ENCODE measurements at places on chromosomes 3 and 15.
A peak's percentile ranks its signal among the peaks of the same experiment; 100 is the strongest.

- DNase-seq = no peak
Measured at GRCh38 chr3:193313061-193313958, 65.2 kb downstream of the ATP13A5 start.

GRCh38 chr15:40011303-40011702, 27.7 kb downstream of the SRP14 start:
- no peak for DNase-seq

GRCh38 chr3:110881069-110881468, 190.5 kb upstream of the NECTIN3 start:
- DNase-seq = no peak

GRCh38 chr3:127488740-127489139, 101.8 kb downstream of the TPRA1 start:
- no peak for DNase-seq

- no peak for DNase-seq
Measured at GRCh38 chr3:133206921-133207320, 168.7 kb downstream of the TMEM108 start.

DNA sequence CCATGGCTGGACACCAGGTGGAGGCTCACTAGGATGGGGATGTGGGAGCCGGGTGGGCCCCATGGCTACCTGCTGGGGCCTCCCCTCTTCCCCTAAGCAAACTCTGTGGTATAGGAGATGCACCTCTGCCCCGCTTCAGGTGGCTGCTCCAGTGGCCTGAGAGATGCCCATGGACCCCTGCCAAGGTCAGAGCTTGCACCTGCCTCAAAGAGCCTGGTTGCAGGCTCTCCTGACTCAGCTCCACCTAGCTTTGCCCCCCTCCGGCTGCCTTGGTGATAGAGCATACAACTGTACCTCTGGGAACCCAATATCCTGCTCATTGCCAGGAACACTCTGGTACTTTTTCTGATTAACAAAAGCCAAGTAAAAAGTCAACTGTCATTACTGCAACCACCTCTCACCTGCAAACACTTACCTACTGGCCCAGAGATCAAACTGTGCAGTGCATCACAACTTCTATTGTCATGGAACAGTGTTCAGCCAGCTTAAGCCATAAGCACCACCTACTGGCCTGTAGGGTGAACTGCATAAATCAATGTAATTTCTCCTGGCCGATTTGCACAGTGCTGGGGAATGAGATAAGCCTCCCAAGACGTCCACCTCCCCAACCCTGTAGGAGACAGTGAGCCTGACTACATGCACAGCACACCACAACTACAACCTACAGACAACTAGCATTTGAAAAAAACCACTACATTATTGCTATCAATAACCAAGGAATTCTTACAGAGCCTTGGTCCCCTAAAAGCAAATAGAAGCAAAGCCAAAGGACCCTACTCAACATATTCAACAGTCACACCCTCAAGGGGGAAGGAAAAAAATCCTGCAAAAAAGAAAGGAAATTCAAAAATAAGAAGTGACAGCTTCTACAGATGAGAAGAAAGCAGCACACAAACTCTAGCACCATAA, 352.4 kb upstream of the ARHGEF26 start:
- peak; percentile 27 for DNase-seq

- no peak for DNase-seq
Measured at GRCh38 chr3:146834917-146835316, 229.8 kb upstream of the PLSCR5 start.

DNA sequence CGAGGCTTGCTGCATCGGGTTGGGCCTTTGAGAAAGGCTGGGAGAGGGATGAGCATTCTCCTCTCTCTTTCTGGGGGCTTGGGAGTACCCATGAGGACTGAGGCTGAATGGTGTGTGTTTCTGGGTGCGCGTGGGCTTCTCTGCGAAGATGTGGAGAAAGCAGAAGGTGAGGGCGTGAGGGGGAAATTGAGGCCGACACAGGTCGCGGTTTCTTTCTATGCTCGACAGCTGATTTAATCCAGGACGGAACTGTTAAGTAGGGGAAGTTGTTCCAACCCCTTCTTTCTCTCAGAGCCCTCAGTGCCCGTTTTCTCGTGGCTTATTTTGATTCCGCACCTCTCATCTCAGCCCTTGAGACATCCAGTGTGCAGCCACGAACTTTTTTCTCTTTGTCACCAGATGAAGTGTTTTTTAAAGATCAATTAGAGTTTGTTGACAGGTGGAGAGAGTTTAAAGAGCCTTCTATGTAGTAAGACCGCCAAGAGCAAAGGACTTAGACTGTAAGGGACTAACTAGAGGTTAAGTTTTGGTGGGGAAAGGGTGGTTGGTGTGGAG, 711 bp downstream of the STARD9 start:
- DNase-seq = peak; percentile 29

DNA sequence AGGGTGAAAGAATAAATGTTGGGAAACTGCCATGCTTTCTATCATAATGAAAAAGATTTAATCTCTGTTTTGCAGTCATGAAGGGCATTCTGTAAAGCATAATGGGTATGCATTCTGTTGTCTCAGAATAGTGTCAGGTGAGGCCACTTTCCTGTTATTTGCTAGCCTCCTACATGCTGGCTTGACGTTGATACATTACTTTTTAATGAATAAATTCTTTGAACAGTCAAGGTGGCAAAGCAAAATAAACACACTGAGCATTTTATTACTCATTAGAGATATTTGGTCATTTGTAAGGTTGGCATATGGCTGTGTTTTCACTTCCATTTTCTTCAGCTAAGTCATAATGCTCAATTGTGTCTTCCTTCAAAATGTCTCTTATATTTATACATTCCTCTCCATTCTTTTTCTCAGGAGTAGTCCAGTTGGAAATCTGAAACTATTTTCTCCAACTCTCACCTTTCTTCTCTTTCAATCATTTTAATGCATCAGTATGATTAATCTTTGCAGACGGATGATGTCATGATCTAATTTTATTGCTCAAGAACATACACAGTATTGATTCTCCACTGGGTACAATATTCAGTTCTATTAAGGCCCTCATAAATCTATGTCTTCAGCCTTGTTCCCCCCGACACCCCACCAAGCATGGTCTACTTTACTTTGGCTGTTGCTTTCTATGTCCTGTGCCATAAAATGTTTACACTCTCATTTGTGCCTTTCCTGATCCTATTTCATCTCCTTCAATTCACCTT, 290.7 kb downstream of the GBE1 start:
- no peak for DNase-seq

GRCh38 chr3:194421-194820, 2.1 kb upstream of the CHL1 start:
- DNase-seq = no peak

DNA sequence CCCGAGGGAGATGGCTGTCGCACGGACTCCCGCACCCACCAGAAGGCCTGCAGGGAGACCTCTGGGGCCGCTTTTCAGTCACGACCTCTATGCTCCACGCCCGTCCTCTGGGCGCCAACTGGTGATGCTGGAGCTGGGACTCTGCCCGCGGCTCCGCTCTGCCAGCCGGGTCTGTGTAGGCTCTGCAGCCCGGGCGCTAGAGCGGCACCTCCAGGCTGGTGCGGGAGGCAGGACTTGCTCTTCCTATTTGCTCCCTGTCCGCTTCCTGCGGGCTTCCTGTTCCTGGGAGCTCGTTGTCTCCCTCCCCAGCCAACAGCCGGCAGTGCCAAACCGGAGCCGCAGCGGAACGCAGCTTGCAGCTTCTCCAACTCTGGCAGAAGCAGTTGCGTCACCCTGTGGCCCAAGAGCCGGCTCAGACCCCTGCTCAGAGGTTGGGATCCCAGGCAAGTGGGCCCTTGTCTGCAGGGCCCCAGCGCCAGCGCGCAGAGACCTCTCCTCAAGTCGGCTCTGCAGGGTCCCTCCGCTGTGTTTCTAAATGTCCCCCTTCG, 285.9 kb downstream of the XXYLT1 start:
- no peak for DNase-seq

- no peak for DNase-seq
Measured at GRCh38 chr3:174089592-174089991, 692.0 kb downstream of the NLGN1 start.

DNA sequence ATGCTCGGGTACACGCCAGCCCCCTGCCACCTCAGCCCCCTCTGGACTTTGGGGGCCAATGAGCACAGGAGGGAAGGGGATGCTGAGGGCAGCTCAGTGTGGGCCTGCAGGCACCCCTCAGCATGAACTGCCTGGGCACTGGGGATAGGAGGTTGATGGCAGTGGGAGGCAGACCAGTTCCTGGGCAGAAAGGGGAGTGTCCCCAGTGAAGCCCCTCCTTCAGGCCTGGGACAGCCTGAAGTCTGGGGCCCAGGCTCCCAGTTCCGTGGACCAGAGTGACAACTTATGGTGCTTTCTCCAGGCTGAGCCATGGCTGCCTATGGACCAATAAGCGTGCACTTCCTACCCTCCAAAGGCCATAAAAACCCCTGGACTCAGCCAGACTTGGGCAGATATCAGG, 63.3 kb upstream of the IMPG2 start:
- no peak for DNase-seq

GRCh38 chr3:29348316-29348715, 67.4 kb downstream of the RBMS3 start:
- DNase-seq = no peak

DNA sequence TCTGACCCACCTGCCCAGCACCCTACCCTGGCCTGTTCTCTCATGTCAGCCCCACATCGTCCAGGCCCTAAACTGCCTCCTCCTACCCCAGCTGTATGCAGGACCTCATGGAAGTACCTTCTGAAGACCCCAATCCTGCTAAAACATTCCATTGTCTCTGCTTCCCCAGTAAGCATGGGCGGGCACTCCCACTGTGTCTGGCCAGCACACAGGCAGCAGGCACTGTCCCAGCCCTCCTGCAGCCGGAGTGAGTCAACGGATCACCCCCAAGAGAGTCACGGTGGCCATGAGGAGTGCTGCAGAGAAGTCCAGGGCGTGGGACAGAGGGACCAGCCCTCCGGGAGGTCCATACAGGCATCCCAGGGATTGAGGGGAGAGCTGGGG, 36.4 kb upstream of the SLCO2A1 start:
- DNase-seq = no peak

GRCh38 chr3:197800379-197800778, 9.3 kb downstream of the LRCH3 start:
- no peak for DNase-seq

- no peak for DNase-seq
Measured at GRCh38 chr3:54633444-54634121, 294.3 kb downstream of the LRTM1 start.

- DNase-seq = no peak
Measured at GRCh38 chr15:38602910-38603670, 38.5 kb upstream of the RASGRP1 start.

- no peak for DNase-seq
Measured at GRCh38 chr15:93664213-93664956, 567.0 kb upstream of the MCTP2 start.

GRCh38 chr3:71436337-71436736, 147.2 kb downstream of the FOXP1 start:
- no peak for DNase-seq

- no peak for DNase-seq
Measured at GRCh38 chr3:126036056-126036549, 47.8 kb downstream of the SLC41A3 start.

DNA sequence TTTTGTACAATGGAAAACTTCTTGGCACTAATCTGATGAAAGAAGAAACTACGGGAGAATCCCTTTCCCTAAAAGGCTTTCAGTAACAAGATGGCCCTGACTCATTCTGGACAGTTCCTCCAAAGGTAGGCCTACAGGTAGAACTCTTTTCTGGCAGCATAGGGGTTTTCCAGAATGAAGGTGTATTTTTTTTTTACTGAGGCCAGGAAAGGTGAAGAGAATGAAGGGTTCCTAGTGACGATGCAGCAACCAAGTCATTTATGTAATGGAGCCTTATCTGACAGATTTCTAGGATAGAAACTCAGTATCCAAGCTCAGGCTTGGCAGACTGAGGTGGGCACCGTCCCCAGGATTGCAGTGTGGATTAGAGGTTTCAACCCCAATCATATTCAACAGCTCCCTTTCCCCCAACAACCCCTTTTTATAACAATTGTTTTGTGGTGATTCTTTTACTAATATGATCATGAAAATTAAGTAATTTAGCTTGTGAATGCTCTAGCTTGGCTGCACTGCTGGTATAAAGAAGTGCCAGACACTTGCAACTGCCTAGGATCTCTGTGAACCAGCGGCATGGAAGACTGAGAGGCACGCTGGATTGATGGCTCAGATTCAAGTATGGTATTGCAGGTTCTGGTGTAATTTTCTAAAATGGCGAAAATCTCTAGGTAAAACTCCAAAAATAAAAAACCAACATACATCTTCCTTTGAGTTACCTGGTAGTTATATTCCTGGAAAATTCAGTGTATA, 8.7 kb upstream of the TRIM69 start:
- DNase-seq = no peak

DNA sequence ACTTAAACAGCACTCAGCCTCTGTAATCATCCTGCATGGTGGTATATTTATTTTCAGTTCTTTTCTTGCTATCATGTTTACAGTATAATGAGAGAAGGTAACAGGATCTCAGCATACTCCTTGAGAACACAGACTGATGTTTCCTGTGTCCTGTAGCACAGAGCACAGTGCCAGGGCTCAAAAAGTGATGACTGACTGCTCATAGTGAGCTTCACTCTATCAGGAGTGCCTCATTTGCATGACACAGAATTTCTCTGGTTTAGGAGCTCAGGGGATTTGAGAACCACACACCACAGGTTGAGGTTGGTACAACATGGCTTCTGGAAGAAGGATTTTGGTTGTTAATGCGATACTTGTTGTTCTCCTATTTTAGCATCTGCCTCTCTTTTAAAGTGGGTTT, 68.5 kb upstream of the SLC2A2 start:
- no peak for DNase-seq

GRCh38 chr3:174767406-174767805, 91.7 kb upstream of the NAALADL2 start:
- no peak for DNase-seq

GRCh38 chr15:35312344-35312743, 227.2 kb upstream of the NANOGP8 start:
- DNase-seq = no peak

- DNase-seq = no peak
Measured at GRCh38 chr15:87212041-87212440, 1044.5 kb downstream of the NTRK3 start.

DNA sequence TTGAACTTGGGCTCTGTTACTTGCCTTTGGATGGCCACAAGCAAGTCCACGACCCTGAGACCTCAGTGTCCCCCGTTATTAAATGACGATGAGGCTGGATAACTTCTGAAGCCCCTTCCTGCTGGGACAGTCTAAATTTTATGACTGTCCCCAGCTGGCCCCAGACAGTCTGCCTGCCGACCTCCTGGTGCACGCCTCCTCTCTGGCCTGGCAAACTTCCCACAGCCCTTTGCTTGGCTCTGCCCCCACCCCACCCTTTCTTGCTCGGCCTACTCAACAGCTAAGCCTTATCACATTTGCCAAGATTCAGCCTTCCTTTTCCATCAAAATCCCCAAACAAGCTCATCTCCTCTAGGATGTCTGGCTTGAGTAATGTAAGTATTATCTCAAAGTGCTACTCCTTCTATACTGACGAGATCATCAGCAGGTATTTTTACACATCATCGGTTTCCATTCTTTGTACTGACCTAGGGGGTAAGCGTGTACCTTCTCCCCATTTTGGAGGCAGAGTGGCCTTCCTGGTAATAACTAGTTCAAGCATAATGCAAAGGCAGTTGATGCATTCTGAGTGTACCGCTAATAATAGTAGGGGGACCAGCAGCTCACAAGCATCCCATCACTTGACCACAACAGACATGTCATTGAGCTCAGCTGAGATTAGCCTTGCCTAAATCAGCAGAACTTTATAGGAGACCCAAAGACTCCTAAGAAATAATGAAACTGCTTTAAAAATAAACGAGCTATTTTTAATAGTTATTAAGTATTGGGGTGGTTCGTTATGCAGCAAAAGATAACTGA, 120.8 kb upstream of the HACD2 start:
- no peak for DNase-seq

- DNase-seq = no peak
Measured at GRCh38 chr3:152583963-152584362, 251.0 kb upstream of the P2RY1 start.

- no peak for DNase-seq
Measured at GRCh38 chr15:65038428-65038827, 6.8 kb upstream of the SLC51B start.
